ENCODE measurements at places on chromosomes 4 and X. TPM values are rescaled to one million over a fixed set of nuclear protein-coding genes. Genes with fewer than 3 reads are reported as not detected.

RNF212 gene
- 5.4 TPM for polyA plus RNA-seq

PDLIM3 gene
- not detected for polyA plus RNA-seq

GNPDA2 gene
- 19.4 TPM for polyA plus RNA-seq

NXF2B gene
- not detected for polyA plus RNA-seq

GRCh38 chrX:150533863-150534262, 34.6 kb upstream of the MTM1 start:
- no peak for DNase-seq

PPEF1 gene
- polyA plus RNA-seq = not detected

Measured in CD4-positive, CD25-positive, alpha-beta regulatory T cell (primary cell).